ENCODE measurements at places on chromosomes 2 and 18.

DNA sequence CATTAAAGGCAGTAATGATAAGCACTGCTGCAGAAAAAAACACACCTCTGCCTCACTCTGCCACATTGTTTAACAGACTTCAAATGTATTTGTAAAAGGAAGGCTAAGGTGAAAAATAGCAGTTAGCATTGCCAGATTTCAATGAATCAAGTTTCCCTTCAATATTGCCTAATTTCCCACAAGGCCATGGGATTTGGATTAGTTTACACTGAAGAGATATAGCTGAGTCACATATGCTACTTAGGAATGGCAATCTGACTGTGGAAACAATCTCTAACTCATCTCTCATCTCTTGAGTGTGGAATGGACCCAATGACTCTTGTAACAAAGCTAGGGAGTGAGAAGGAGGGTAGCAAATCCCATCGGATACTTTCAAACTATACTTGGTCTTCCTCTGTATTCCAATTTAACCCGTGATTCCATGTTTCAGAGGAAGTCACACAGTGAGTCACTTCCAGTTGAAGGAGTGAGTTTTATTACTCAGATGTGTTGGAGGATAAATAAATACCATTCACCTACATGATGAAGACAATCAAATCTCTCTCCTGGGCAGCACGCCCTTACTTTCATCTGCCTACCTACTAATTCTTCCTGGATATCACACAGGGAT is 5.1 kb downstream of the B4GALT6 start:
- no peak for DNase-seq

DNA sequence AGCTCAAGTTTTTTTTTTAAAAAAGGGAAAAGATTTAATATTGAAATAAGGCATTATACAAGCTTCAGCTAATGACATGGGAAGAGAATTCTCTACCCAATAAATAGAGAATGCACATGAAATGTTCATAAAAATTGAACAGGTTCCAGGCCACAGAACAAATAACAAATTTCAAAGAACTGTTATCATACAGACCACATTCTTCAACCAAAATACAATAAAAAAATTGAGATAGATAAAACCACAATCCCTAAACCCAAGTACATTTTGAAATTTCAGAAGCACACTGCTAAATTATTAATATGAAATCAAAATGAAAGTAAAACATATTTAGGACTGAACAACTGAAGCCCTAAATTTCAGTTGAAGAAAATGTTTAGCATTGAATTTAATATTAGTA is 89.6 kb downstream of the BCL2 start:
- DNase-seq: no peak

DNA sequence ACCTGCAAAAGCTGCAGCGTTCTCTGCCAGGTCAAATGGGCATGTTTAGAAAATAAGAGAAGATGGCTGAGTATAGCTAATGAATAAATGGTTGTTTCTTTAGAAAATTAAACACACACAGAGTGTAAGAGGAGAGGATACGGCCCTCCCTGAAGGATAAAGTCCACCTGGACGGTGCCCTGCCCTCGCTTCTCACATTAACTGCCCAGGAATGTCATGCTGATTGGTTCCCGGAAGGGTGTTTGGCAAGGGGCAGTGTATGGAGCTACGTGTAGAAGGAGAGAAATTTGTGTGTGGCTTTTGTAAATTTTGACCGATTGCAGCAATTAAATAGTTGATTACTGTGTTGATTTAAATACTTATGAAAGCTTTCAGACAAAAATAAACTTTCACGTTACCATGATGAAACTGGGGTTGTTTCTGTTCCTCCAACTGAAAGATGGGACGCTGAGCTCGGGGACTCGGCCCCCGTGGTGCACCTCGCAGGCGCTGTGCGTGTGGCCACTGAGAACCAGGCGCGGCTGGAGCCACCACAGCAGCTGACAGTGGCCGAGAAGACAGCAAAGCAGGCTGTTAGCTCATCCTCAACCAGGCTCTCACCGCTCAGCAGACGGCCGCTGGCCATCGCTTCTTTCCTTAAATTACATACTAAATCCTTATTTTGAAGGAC is 22.7 kb downstream of the MPPE1 start:
- DNase-seq: no peak

- no peak for DNase-seq
These were observed 67.0 kb downstream of the SLC66A2 start for GRCh38 chr18:79884294-79884962.

DNA sequence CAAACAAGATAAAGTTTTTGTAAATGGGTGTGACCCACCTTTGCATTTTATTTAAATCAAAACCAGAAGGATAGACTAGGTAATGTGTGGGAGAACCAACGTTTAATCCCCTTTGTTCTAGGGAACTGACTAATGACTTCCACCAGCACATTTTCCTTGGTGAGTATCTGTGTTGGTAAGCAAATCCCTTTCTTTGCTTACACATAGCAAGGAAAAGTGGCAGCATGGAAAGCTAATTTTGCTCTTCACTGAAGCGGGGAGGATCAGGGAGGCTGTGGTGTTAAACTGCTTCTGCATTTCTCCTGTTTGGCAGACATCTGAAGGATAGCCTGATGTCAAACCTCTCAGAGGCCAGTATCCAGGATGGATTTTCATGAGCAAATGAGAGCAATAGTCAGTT is 331.1 kb downstream of the PTPRM start:
- no peak for DNase-seq

GRCh38 chr2:56034258-56034657 is 110.7 kb upstream of the EFEMP1 start:
- no peak for DNase-seq

DNA sequence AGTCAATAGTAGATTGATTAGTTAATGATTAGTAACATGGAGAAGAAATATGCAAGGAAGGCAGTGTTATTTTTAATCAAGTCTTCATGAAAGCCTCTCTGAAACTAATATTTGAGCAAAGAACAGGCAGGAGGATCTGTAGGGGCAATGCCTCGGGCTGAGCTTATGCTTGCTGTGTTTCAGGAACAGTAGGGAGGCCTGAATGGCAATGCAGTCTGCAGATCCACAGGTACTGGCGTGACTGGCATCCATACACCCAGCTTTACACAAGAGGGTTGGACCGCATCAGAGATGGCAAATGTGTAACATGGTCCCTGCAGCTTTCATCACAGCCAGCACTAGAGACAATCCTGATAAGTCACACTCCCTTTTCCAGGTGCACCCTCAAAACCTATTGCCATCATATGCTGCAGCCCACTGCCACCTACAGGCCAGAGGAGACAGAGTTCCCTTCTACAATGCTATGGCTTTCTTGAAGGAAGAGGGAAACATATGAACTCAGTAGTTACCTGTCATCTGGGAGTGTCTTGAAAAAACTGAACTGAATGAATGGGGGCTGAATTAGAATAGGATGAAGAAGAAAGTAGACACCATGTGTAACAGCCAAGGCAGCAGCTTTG is 582.4 kb upstream of the RAB6C start:
- peak; percentile 16 for DNase-seq

GRCh38 chr18:35553300-35553699 is 28.2 kb upstream of the GALNT1 start:
- no peak for DNase-seq

GRCh38 chr2:7845332-7845731 is 836.5 kb upstream of the ID2 start:
- DNase-seq: no peak

DNA sequence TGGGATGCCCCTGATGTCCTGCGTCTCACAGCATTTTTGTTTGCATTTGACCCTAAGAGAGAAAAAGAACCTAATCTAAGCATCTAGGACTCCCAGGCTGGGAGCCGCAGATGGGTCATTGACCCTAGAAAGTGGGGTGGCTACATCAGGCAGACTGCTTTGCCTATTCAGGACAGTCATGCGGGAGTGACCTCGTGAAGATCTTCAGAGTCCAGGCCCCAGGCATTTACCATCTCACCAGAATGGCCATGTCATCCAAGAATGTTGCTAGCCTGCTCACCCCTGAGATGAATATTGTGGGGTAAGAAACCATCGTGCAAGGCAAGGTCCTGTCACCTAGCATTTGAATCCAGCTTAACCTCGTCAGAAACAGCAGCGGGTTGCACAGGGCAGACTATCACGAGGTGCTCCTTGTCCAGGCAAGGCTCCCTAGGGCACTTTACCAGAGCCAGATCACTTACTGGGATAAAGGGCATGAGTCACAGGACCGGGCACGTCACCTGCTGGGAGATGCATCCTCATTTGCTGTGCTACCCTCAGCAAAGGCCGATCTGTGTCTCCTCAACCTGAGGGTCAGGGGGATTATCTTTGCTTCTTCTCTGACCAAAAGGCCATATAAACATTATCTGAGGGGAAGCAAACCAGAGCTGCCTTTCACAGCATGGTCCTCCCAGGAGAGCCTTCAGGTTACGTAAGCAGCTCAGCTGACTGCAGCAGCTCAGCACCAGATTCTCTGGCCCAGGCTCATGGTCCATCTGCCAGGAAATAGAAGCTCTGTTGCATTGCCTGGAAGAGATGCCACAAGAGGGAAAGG is 162.3 kb downstream of the ACKR3 start:
- DNase-seq: no peak

GRCh38 chr2:238127165-238128060 is 11.1 kb upstream of the KLHL30 start:
- no peak for DNase-seq
